Islet precursor cell (in vitro differentiated cells): ENCODE measurements at places on chromosomes 12 and 14.

DNA sequence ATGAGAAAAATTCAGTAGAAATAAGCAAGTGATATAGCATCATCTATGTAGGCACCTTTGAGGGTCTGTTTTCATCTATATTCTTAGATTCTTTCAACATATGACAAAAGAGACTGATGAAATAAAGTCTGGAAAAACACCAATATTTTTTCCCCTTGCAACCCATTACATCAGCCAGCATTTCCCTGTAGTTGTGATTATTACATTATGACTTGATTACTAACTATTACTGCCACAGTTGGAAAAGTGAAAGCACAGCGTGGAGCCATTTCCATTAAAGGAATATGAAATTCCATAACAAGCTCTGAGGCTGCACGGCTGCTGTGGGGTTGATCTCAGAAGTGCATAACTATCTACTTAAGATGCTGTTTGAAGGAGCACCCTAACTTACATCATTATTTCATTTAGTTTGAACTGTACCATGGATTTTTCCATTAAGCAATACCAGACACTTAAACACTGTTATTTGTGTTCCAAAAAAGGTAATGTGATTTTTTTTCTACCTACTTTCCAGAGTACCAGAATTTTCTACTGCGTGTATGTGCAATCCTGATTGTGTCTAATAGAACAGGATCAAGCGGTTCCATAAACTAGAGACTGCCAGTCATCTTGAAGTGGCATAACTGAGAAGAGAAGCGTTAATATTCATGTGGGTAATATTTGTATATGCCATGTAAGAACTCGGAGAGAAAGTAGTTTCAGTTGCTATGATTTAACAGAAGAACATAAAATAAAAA lies 405.5 kb downstream of the MDGA2 start:
- no peak for DNase-seq

GRCh38 chr14:80535171-80535570 lies 323.9 kb upstream of the DIO2 start:
- DNase-seq = no peak

- DNase-seq = peak; percentile 68
Measured at GRCh38 chr12:16165506-16165905, 112.0 kb downstream of the SLC15A5 start.

DNA sequence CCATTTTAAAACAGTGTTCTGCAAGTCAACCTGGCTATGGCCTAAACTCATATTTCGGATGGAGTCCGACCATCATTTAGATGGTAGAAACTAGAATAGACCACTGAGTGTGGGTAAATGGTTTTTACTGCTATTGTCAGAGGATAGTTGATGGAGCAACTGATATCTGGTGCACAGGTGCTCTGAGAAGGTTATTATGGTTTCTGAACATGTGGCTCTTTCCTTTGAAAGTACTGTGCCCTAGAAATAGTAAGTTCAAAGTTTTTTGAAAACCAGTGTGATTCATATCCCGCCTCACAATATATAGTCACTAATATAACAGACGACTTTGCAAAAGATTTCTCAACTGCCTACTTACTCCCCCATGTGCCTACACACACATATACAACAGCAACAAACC lies 64.4 kb upstream of the BTG1 start:
- DNase-seq = no peak

GRCh38 chr14:21917699-21918436 lies 244.2 kb upstream of the OR4E1 start:
- peak; percentile 54 for DNase-seq
